ENCODE measurements at places on chromosomes 3 and 15.

- no peak for DNase-seq
These were observed 502.6 kb upstream of the CBLB start for GRCh38 chr3:106371221-106371970.

DNA sequence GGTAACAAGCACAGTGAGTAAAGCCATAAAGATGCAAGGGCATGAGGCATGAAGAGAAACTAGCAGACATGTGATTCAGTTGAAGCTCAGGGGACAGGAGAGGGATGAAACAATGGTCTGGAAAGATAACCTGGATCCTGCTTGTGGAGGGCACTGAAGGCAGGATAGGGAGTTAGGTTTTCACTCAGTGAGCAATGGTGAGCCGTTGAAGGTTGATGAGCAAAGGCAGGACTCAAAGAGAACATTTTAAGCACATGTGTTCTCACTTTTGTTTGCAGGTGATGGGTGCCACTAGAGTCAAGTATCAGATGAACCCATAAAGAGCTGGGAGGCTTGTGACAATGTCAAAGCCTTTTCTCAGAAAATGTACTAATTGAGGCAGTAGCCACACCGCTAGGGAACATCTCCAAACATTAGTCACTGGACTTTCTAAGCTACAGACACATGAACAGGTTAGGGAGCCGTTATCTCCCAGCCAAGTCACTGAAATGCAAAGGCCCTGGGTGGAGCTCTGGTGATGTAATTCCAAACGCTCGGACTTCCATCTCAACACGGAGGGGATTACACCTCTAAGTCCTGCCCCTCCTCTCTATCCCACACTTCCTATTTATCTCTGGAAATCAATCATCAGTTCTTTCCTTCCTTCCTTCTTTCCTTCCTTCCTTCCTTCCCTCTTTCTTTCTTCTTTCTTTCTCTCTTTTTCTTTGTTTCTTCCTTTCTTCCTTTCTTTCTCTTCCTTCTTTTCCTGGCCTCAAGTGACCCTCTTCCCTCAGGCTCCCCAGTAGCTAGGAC lies 22.7 kb downstream of the KLHL6 start:
- no peak for DNase-seq

GRCh38 chr15:45429941-45430792 lies 51.8 kb upstream of the GATM start:
- DNase-seq = no peak

DNA sequence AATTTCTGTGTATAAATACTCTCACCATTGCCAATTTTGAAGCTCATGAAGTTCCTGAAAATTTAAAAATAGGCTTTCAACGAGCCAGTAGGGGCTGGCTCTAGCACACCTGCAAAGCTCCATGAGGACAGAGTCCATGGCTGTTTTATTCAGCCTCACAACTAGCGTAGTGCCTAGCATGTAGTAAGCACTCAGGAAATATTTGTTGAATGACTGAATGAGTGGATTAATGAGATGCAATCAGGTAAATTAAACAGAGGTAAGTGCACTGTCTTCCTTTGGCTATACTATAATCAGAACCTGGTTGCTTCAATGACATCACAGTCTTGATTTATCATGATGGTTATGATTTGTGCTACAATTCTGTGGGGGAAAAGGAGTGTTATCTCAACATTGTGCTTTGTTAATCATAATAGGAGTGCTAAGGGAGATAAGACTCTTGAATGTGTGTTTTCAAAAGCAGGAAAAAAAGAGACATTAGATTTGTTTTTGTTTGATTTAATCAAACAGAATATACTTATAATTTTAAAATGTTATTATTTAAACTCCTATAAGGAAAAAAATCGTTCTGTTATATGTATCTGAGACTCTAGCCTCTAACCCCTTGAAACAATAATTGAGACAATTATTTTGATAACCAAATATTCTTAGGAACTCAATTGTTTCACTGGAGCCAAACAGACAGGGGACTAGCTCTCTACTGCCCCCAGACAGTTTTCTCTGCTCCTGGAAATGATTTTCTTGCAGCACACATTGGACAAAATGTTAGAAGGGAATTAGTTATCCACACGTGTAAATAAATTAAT lies 171.7 kb upstream of the ATP11B start:
- no peak for DNase-seq

GRCh38 chr3:44186712-44187111 lies 55.0 kb upstream of the TOPAZ1 start:
- no peak for DNase-seq

GRCh38 chr3:26247712-26248111 lies 374.9 kb upstream of the LRRC3B start:
- DNase-seq = peak; percentile 30

- no peak for DNase-seq
These were observed 16.6 kb downstream of the PPP1R2 start for GRCh38 chr3:195526492-195526891.

DNA sequence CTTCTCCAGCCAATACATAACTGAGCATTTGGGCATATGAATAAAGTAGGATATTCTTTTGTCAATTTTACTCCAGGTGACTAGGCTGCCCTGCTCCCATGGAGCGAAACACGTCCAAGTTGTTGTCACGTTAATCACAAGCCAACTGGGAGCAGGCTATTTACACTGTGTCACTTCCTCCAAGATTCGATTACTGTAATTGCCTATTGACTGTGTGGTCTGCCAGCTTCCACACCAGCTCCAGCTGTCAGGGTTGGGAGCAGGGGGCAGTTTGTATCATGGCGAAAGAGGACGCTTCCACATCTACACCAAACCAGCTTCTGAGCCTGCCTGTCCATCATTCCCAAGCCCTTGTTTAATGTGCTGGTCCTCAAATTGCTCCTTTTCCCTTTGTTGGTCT lies 89.2 kb upstream of the RORA start:
- DNase-seq = no peak

GRCh38 chr3:67462187-67462586 lies 192.2 kb downstream of the SUCLG2 start:
- DNase-seq = no peak

DNA sequence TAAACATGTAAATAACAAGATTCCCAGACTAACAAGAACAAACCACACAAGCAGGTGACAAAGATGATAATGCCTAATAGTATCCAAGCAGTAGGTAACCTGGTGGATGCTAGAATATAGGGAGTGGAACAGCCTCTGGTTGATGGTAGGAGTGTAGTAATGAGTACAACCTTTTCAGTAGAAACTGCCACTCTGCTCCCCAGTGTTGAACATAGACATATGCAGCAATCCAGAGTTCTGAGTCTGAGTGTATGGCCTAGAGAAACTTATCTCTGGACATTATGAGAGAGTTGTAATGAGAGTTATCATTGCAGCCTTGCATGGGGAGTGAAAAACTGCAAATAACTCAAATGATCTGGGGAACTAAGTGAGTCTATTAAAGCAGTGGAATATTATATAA lies 76.1 kb upstream of the ACAD9 start:
- no peak for DNase-seq

GRCh38 chr3:4517643-4518311 lies 24.6 kb downstream of the ITPR1 start:
- DNase-seq = no peak

DNA sequence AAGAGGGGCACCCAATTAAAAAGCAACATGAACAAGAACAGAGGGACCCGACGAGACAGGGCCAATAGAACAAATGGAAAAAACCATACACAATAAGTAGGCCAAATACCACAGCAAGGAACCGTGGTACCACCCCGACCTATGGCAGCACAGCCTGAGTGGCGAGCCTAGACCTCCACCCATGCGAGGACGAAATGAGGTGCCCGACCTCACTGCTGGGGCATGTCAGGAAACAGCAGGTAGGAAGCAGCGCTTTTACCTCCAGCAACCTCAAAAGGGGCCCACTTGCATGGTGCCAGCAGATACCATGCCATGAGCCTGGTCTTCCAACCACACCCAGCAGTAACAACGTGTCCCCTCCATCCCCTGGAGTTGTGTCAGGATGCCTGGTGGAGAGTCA lies 77.9 kb downstream of the PCSK6 start:
- DNase-seq = no peak
